ENCODE measurements at places on chromosomes 5 and 9.

DNA sequence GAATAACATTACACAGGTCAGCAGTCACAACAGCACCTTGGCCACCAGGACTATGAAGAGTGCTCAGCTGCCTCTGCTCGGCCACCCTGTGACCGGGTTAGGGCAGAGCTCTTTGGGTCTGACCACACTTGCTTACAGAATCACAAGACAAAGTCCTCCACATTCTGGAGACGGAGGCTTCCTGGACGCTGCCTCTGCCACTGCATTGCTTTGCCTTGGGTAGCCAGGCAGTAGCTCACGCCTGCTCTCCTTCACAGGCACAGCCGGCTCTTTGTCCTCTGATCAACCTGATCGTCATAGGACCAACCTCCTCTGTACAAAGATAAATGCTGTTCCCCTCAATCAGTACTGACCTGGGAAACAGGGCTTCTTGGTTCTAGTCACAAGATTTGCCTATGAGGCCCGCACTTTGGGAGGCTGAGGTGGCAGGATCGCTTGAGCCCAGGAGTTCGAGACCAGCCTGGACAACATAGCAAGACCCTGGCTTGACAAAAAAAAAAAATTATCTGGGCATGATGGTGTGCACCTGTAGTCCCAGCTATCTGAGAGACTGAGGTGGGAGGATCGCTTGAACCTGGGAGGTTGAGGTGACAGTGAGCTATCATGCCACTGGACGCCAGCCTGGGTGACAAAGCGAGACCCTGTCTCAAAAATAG lies 128.4 kb upstream of the IER5L start:
- no peak for DNase-seq

DNA sequence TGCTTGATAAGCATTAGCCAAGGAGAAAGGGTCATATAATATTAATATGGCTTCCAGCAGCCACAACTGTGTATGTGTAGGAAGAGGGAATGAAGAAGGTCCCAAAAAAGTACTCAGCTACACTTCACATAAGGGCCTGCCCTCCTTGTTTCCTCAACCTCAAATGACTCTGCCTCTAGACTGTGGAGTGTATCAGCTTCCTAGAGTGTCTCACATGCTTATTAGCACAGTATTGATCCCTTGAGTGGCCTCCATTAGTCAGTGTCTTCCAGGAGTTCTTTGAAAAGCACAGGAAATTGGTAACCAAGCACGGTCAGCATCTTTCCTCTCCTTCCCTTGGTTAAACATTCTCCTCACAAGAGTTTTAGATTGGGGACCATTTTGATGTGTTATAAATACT lies 190.4 kb upstream of the ATP10B start:
- no peak for DNase-seq

DNA sequence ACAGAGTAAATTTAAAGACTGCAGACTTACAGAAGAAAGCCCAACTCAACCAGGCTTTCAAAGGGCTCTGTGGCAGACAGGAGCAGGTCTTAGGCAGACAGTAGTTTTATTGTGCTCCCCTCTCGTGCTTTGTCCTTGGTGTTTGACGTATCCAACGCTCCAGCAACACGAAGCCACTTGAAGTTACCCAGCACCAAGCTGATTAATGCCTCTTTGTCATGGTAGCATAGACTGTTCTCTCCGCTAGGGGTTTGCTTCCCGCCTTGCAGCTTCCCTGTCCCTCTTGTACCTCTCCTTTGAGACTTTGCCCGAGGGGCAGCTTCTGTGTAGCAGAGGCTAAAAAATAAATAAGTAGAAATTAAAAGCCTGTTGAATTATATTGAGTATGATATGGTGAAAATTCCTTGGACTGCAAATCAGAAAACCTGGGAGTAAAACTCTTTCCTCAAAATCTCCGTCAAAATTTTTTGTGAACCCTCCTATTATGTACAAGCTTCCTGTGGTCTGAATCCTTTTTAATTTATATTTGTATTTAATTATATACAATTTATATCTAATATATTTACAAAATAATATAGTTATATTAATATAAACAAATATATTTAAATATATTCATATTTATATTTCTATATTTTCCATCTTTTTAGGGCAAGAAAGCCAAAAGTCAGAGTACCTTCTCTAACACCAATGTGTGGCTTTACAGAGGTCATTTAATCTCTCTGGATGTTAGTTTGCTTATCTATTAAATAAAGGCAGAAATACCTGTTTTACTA lies 405.4 kb downstream of the DMAC1 start:
- DNase-seq, result no peak

DNA sequence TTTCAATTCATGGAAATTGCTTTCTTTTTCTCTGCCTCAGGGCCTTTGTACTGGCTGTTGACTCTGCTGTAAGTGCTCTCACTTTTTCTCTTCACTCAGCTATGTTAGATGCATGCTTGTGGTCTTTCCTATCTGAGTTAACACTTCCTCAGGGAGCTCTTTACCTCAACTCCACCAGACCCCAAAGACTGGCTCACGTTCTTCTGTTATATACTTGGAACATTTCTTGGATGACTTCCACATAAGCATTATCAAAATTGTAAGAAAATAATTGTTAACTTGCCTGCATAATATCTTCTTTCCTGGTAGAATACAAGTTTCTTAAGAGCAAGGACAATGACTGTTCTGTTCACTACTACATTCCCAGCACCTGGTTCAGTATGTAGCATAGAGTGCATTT lies 455.9 kb downstream of the EBF1 start:
- no peak for DNase-seq

GRCh38 chr5:5544094-5544663 lies 121.7 kb downstream of the ICE1 start:
- DNase-seq, result no peak

- DNase-seq, result no peak
Measured at GRCh38 chr5:179623906-179624741, 653 bp upstream of the HNRNPH1 start.

GRCh38 chr5:1416856-1417469 lies 28.3 kb downstream of the SLC6A3 start:
- no peak for DNase-seq

GRCh38 chr5:154734370-154735248 lies 20.6 kb upstream of the LARP1 start:
- no peak for DNase-seq

GRCh38 chr9:122256206-122256605 lies 8.4 kb downstream of the RBM18 start:
- no peak for DNase-seq

- DNase-seq, result no peak
Measured at GRCh38 chr9:121550569-121551512, 51.2 kb upstream of the GGTA1 start.
